Pulmonary artery endothelial cell (primary cell): ENCODE measurements at places on chromosomes 13 and 19. TPM values are rescaled to one million over a fixed set of nuclear protein-coding genes. Genes with fewer than 3 reads are reported as not detected.

- no peak for DNase-seq
These were observed 6.9 kb upstream of the OVOL3 start for GRCh38 chr19:36103842-36104552.

Gene HAUS8
- 5.0 and 7.8 TPM in 2 replicates for total RNA-seq

DNA sequence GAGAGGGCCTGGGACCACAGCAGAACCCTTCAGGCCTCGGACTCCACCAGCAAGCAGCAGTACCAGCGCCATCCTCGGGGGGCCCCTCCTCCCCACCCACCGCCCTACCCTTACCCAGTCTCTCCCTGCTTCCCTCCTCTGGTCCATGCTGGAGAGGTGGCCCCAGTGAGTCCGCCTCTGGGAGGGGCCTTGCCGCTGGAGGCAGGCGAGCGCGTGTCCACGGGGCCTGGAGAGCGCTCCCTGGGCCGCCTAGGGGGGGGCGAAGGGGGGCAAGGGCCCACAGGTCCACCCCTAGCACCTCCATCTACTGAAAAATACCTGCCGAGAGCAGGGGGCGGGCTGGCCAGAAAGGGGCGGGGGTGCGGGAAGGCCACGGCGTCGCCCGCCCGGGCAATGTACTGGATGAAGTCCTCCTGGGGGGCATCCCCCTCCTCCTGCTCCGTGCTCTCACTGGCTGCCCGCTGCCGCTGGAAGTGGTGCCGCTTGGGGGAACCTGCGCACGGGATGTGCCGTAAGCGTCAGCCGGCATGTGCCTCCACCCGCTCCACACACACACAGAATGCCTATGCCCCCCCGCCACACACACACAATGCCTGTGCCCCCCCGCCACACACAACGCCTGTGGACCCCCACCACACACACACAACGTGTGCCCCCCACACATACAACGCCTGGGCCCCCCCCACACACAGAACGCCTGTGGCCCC lies 6.9 kb downstream of the CBARP start:
- no peak for DNase-seq

GRCh38 chr13:85142351-85142927 lies 656.8 kb downstream of the SLITRK6 start:
- DNase-seq, result no peak

Gene KMT5C
- 4.3 and 4.8 TPM in 2 replicates for total RNA-seq
